T-helper 17 cell (primary cell): ENCODE measurements at places on chromosomes 11 and 22.

- no peak for DNase-seq
These were observed 82.4 kb downstream of the MED15 start for GRCh38 chr22:20589614-20590476.

DNA sequence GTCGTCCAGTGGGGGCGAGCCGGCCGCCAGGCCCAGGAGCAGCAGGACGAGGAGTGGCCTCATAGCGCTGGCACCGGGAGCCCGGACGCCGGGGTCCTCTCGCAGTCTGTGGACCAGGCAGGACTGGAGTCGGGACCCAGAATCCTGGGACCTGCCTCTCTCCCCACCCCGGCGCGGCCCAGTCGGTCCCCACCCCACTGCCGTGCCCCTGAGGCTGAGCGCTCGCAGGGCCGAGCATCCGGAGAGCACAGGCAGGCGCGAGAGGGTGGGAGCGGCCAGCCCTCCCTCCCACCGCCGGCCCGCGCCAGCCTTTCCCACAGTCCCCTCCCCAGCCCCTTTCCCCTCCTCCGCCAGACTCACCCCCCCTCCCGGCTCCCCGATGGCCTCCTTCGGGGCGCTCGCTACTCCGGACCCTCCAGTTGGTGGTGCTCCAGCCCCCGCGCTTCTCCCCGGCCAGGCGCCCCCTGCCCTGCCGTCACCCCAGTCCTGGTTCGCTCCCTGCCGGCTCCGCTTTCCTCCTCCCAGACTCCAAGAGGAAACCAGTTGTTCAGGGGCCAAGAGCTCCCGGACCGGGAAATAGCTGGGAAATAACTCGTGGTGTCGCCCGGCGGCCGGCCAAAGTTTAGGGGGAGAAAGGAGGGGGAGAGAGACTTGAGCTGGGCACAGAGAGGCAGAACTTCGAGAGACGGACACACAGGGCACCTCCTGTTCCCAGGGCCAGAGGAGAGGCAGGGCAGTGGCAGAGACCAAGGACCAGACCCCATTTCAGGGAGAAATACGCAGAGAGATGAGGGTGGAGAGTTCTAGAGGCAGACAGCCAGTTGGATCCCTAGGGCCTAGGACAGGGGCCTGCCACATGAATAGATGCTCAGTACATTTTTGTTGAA, at the start of gene C1QTNF5:
Gene C1QTNF5 (minus strand): TSS at position 549 of the 887 bp plus-strand sequence. CDS start 486 bp downstream, at position 63.
- DNase-seq = no peak

GRCh38 chr11:65109231-65110198, 2.2 kb upstream of the TM7SF2 start:
- DNase-seq = no peak

DNA sequence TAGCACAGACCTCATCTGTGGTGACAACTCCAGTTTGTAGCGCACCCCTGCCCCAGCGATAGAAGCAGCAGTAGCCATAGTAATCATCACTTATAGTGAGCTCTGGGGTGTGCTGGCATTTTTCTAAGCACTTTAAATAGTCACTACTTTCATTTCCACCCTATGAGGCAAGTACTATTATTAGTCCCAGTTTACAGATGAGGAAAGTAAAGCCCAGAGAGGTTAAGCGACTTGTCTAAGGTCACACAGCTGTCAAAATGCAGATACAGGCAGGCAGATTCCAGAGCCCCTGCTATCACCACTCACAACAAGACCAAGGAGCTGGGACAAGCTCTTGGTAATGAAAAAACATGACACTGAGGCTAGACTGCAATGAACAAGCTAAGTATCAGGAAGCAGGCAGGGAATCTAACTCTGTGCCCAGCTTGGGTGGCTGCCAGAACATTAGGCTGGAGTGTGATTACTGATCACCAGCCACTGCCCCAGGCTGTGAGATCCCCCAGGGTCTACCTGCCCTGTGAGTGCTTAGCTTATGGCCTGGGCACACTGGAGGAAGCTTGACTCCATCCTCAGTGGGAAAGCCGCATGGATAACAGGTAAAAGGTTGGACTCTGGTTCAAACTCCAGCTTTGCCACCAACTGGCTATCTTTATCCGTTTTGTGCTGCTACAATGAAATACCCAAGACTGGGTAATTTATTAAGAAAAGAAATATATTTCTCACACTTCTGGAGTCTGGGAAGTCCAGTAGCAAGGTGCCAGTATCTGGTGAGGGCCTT, 561.1 kb downstream of the MN1 start:
- no peak for DNase-seq

- no peak for DNase-seq
These were observed 8.9 kb downstream of the TOM1 start for GRCh38 chr22:35308480-35309021.

DNA sequence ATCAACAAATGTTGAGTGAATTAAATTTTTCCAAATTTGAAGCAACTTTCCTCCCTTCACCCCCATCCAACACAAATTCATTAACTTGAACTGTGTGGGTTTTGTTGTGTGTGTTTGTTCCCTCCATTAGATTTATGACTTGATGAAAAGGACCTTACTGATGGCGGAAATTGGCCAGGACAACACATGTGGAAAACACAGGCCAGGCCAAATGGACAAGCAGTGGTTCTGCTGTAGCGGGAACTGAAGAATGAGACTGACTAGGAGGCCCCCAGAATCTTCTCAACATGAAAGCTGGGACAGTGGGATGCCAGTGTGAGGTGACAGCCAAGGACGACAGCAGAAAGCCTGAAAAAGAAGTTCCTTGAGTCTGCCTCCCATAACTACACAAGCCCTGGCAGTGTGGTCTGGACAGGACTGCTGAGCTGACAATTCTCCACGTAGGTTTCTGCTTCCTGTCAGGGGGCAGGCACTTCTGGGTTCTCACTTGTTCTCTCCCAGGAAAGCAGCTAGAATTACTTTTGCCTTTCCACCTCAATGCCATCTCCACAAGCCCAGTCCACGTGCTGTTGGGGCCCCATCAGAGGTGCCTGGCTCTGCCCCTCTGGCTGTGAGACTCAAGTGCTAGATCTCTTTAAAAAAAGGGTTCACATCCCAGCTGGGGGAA, 94.3 kb downstream of the ETS1 start:
- DNase-seq = no peak

DNA sequence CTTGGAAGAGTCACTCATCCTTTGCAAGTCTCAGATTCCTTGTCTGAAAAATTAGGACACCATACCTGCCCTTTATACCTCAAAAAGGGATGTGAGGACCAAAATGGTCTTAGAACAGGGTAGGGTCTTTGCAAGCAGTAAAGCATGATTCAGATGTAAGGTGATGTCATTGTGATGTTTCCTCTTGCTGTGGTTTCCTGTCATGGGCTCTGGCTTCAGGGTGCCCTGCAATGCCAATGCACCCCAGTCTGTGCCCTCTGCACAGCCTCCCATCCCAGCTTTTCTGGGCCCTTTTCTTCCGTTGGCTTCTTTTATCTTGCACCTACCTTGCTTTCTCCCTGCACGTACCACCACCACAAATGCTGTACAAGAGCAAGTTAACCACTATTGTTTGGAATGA, 87.8 kb upstream of the NNMT start:
- no peak for DNase-seq

- peak; percentile 57 for DNase-seq
These were observed 9.4 kb upstream of the SAMM50 start for GRCh38 chr22:43945632-43946383.

- no peak for DNase-seq
These were observed 16.2 kb upstream of the SHANK3 start for GRCh38 chr22:50656122-50657070.

GRCh38 chr11:47514825-47515647, 37.9 kb downstream of the CELF1 start:
- DNase-seq = no peak

DNA sequence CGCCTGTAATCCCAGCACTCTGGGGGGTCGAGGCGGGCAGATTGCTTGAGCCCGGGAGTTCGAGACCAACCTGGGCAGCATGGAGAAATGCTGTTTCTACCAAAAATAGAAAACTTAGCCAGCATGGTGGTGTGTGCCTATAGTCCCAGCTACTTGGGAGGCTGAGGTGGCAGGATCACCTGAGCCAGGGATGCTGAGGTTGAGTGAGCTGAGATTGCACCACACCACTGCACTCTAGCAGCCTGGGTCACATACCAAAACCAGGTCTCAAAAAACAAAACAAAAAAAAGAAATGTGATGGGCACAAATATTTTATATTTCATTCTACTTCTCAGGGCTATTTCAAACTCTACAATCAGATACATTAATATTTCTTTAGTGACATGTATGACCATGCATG, 25.7 kb downstream of the TTC17 start:
- DNase-seq = no peak
